ENCODE measurements at places on chromosomes 3 and 15.
A peak's percentile ranks its signal among the peaks of the same experiment; 100 is the strongest.

DNA sequence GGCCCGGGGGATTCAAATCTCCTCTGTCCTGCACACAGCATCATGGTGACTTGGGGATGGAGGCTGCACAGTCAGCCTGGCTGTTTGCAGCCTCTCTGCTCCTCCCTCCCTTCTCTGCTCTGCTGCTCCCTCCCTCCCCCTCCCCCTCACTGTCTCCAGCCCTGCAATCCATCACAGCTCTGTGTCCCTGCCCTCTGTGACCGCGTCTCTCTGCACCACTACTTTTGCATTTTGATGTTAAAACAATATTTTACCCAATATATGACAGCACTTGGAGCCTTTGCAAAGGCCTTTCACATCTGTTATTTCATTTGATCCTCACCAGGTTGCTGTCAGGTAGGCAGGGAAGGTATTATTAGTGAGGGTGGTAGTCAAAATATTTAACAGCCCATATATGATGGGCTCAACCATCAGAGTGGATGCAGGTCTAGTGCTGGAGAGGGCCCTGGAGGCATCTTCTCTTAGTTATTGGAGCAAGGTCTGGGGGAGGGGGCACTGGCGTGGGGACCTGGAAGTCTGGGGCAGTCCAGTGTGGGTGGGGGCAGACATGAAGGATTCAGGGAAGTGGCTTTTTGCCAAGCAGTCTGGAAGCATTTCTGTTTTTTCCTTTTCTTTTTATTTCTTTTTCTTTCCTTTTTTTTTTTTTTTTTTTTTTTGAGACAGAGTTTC is 16.3 kb upstream of the VPS8 start:
- no peak for DNase-seq

- DNase-seq, result peak; percentile 50
Observed at GRCh38 chr15:100252359-100252758, 89.4 kb downstream of the ADAMTS17 start.

- no peak for DNase-seq
Observed at GRCh38 chr3:76570436-76571057, 469.4 kb upstream of the ROBO2 start.

- no peak for DNase-seq
Observed at GRCh38 chr3:36172699-36173098, 207.6 kb upstream of the STAC start.

DNA sequence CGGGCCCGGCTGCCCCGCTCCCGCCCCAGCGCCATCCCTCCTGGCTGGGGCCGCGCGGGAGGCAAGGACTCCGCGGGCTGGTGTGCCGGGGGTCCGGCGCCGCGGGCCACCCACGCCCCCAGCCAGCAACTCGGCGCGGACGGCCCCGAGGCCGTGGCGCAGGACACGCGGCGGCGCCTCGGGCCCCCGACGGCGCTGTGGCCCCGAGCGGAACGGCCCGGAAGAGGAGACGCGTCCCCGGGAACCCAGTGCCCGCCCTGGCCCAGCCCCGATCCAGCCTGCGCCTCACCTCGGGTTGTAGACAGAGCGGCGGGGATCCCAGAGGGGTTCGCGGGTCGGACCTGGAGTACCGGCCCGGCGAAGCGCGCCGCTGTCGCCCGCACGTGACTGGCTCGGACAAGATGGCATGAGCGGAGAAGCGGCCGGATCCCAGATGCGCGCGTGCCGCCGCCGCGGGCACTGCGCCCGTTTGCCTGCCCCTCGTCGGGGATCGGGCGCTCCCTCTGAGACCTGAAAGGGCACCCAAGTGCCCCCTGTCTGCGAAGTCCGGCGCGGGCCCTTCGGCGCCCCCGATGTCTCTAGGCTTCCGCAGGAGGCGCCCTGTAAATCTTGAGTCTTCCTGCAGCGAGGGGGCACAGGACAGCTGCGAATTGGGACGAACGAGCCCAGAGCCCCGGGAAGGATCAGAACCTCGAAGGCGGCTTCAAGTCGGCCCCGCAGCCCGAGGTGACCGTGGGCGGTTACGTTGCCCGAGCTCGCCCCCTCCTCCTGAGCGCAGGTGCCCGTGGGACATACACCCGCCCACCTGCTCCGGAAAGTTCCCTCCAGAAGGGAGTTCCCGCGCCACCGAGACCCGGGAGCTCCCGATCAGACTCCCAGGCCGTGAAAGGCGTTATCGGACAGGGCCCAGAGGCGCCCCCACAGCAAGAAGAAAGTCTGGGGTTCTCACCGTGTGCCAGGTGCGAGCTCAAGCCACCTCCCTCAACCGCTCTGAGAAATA is 598 bp upstream of the SFMBT1 start:
- no peak for DNase-seq

DNA sequence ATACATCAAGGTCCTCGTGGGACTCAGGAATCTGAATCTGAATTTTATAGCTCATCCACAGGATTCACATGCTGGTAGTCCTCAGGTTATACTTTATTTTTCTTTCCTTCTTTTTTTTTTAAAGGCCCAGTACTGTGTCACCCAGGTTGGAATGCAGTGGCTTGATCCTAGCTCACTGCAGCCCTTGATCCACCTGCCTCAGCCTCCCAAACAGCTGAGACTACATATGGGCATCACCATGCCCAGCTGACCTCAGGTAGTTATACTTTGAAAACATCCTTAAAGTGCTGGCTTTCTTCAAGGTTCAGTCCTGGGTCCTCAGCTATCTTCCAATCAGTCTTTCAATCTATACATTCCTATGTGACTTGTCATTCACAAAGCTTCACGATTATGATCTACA is 38.2 kb downstream of the SNX4 start:
- DNase-seq, result no peak

GRCh38 chr3:13120289-13120927 is 47.2 kb upstream of the IQSEC1 start:
- DNase-seq, result peak; percentile 6

DNA sequence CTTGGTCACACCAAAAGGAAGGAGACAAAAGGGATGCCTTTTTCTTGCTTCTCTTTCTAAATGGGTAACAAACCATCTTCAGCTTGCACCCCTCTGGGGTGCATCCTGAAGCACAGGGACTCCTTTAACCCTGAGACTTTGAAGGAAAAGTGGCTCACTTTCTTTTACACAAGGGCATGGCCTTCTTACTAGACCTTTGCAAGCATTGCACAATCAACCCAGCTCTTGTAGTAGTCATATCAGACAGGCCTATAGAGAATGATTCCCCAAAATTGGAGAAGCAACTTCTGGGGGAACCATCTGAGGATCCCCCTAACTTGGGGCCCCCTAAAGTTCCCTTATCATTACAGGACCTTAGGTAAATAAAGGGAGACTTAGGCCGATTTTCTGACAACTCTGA is 56.1 kb upstream of the GK5 start:
- no peak for DNase-seq

DNA sequence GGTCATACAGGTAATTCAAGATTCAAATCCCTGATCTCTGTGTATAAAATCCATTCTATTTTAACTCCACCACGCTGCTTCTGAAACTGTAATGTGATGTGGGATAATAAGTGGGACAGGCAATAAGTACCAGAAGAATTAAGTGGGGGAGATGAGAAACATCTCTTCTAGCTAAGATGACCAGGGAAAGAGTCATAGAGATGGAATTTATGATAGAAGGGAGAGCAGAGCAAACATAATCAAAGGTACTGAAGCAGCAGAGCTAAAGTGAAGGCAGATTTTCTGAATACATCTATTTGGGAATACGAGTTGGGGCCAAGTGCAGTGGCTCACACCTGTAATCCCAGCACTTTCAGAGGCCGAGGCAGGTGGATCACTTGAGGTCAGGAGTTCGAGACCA is 4.9 kb downstream of the MRPL47 start:
- DNase-seq, result no peak

GRCh38 chr3:170007031-170007663 is 30.6 kb upstream of the GPR160 start:
- DNase-seq, result no peak

DNA sequence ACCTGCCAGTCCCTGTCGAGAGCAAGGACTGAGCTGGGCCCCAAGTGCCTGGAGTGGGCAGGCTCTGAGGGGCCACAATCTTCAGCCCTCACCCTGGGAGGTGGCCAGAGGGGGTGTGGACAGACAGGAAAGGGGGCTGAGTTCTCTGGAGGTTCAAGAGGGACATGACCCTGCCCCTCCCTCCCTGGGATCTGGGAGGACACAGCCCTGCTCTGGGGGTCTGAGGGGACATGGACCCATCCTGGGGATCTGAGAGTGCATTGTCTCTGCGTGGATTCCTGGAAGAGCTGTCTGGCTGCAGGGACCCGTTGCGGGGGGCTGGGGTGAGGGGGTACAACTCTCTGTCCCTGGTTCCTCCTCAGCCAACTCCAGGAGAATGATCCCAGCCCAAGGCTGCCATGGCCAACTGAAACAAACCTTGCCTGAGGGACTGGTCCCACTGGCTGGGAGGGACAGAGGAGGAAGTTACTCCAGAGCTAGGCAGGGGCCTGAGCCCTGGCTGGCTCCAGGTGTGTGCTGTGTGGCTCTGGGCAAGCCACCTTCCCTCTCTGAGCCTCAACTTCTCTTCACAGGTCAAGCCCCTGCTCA is 29.0 kb downstream of the PTH1R start:
- DNase-seq, result peak; percentile 37

DNA sequence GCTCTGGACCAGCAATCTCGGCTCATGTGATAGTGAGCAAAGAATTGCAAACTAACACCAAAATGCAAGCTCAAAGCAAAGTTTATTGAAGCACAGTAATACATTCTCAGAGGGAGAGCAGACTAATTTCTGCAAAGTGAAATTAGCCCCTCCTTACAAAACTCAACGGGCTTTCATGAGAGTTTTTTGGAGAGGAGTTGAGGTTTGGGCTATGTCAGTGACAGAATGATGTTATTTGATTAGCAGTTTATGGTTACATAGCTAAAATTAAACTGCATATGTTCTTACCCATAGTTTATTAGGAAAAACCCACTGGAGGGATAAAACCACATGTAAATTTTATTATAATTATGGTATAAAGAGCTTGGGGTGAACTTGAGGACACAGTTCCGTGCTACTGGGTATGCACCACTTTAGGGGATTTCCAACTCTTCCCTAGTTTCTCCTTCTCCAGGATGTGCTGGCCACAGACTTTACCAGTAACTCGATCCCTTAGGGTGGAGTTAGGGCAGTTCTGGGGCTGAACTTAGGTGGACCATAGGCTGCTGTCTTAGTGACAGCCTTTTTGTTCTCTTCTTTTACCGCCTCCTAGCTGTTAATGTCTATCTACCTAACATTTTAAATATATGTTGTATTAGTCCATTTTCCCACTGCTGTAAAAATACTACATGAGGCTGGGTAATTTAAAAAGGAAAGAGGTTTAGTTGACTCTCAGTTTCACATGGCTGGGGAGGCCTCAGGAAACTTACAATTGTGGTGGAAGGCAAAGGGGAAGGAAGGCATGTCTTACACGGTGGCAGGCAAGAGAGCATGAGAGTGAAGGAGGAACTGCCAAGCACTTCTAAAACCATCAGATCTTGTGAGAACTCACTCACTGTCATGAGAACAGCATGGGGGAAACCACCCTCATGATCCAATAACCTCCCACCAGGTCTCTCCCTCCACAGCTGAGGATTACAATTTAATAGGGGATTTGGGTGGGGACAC is 8.9 kb upstream of the AADACL2 start:
- no peak for DNase-seq

GRCh38 chr15:58459045-58459444 is 27.3 kb downstream of the LIPC start:
- no peak for DNase-seq

GRCh38 chr3:183287301-183287971 is 34.4 kb downstream of the B3GNT5 start:
- no peak for DNase-seq

- DNase-seq, result no peak
Observed at GRCh38 chr3:100226712-100227429, 33.9 kb upstream of the TBC1D23 start.

DNA sequence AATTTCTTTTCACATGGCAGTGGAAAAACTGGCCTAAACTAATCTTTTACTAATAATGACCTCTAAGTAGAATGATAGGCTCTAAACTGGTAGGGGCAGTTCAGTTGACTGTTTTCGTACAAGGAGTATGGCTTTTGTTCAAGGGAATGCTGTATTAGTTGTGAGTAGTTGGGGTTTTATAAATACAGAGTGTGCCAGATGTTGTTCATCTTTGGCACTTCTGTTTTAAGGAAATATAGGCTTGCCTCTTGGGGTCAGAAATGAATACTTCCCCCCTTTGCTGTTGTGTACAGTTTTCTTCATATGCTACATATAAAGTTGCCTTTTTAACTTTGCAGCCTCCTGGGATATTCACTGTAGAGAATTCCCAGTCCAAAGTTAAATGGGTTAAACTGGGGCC is 181.0 kb upstream of the CGNL1 start:
- no peak for DNase-seq

DNA sequence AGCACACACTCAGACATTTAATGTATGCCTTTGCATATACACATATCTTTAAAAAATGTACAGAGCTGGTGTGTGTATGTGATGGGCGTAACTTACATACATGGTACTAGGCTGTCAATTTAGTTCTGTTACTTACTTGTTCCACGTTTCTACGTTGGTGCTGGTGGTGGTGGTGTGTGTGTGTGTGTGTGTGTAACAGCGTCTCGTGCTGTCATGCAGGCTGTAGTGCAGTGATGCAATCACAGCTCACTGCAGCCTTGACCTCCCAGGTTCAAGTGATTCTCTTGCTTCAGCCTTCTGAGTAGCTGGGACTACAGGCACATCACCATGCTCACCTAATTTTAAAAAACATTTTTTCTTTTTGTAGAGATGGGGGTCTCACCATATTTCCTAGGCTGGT is 64.2 kb downstream of the ISG20 start:
- no peak for DNase-seq

- DNase-seq, result no peak
Observed at GRCh38 chr15:44215594-44215993, 20.5 kb upstream of the FRMD5 start.

DNA sequence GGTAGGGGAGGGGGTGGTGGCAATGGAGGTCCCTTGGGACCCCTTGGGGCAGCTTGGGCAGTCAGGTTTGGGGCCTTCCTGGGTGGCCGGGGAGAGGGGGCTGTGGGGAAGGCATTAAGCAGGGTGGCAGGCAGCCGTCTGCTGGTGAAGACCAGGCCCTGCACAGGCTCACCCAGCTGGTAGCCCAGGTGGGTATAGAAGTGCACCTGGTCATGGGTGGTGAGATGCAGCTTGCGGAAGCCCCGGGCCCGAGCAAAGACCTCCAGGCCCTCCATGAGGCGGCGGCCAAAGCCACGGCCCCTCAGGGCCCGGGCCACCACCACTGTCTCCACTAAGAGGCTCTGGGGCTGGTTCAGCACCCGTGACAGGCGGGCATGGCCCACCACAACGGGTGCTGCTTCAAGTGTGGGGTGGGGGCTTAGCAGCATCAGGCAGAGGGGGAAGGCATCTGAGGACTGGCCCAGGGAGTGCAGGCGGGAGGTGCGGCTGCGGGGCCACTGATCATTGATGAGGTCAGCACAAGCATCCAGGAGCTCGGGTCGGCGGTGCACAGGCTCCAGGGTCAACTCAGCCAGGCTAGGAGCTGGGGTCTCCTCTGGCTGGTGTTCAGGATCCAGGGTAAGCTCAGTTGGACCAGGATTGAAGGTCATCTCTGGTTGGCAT is 2.4 kb downstream of the HYAL3 start:
- DNase-seq, result peak; percentile 64

GRCh38 chr15:89587955-89588354 is 12.7 kb downstream of the TICRR start:
- no peak for DNase-seq

GRCh38 chr3:195900436-195901355 is 7.7 kb downstream of the TNK2 start:
- no peak for DNase-seq
